ENCODE measurements at places on chromosomes 6 and 20.

GRCh38 chr6:85460921-85461797 is 11.3 kb downstream of the NT5E start:
- DNase-seq = no peak

DNA sequence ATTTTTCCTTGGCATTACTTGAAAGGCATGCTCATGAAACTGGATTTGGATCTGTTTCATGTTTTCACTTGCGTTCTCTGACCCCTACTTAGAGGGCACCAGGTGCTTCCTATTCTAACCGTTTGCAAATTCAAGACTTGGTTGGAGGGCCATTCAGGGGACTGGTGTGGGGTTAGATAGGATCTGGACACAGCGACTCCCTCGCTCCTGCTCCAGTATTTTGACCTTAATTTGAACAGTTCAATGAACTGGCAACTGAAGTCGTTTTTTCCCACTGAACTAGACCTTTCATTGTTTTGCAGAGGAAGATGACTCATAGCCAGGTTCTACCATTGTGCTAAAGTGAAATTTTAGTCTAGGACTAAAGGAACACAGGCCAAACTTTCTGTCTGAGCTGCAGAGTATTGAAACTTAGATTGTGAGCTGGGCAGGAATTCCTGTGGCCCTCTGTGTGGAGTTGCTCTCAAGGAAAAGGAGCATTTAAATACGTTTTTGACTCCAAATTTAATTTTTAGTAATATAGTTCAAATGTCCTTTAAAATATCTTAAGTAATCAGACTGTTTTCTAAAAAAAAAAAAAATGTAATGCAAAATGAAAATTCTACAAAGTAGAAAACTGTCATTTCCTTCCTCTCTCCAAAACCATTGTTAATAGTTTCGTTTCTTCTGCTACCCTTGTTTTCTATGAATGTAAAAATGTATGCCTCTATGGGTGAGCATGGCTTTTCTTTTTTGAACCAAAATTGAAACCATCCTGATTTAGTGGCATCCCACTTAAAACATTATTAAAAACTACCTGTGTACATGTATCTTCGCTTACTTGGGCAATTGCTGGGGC is 64.8 kb downstream of the UTRN start:
- no peak for DNase-seq

- no peak for DNase-seq
Observed at GRCh38 chr6:87628424-87628823, 38.5 kb downstream of the ORC3 start.

GRCh38 chr6:26363882-26364701 is 906 bp upstream of the BTN3A2 start:
- DNase-seq = no peak

DNA sequence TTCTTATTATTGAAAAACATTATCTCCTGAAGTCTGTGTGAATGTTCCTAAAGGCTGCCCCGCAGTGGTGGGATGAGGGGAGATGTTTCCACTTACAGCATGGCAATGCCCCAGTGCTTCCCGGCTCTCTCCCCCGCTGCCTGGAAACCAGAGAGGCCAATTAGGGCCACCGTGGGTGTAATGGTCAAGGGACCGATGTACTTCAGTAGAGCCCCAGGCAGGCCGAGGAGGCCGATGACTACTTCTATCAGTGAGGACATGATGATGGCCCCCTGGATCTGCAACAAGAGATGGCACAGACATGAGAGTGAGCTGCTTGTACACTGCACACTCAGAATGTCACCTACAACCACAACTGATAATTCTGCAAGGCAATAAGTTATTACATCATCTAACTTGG is 117.8 kb downstream of the SLC23A2 start:
- no peak for DNase-seq

GRCh38 chr20:43514648-43514999 is 7.1 kb downstream of the L3MBTL1 start:
- no peak for DNase-seq

- DNase-seq = no peak
Observed at GRCh38 chr6:133034509-133035206, 206.5 kb upstream of the EYA4 start.

DNA sequence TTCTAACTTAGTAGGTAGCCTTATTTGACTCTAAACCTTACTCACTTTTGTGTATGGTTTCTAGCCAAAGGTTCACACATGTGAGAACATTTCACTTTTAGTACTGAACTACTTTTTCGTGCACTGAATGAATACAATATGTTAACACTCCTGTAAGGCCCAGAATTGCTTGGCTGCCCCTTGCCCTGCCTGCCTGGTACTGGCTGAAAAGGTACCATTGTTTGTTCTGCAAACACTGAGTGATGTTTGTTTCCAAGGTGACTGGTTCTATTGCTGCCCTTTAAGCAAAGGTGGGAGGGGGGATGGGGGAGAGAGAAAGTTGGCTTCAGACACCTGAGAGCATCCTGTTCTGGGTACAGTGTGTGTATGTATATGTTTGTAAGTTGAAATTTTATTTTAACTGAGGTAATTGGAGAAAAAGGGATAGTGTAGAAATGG is 31.2 kb downstream of the RREB1 start:
- no peak for DNase-seq

DNA sequence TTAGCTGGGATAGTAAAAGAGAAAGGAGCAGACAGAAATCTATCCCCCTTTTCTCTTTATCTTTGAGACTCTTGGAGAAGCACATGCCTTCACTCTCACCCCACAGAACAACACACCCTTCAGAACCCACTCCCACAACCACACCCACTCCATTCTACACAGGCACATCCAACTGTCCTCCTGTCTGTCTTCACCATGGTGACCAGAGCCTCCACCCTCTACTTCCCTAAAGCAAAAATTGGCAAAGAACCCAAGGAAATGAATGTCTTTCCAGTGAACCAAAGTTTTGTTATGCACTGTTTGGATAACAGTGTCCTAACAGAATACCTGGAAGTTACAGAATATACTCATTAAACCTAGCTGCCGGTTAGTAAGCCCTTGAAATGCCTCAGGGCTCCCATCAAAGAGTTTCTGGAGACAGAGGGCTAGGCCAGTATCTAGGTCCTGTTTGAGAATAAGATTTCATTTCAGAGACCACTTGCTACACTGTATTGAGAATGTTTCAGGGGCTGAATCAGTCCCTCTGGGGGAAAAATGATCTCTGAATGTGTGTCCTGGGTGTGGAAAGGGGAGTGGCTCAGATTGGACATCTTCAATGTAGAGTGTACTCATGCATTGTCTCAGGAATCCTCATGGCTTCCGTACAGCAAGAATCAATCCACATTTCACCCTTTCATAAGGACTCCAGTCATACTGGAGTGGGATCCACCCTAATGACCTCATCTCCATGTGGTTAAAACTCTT is 101.1 kb downstream of the LY86 start:
- no peak for DNase-seq

All from stimulated activated CD8-positive, alpha-beta memory T cell treated with anti-CD3 and anti-CD28 coated beads, Interleukin-4, amount 100 ng/mL, for 1 hour (primary cell).